ENCODE measurements at places on chromosomes 6 and 20. TPM values are rescaled to one million over a fixed set of nuclear protein-coding genes. Genes with fewer than 3 reads are reported as not detected.

CTAGE9 gene
- not detected for total RNA-seq

ZSCAN23 gene
- total RNA-seq = 0.73 TPM

SEMG2 gene
- not detected for total RNA-seq

MOCS1 gene
- total RNA-seq = 0.63 TPM

GPSM3 gene
- 131 TPM for total RNA-seq

ULBP1 gene
- 0.10 TPM for total RNA-seq

C20orf202 gene
- total RNA-seq = not detected

HCRTR2 gene
- not detected for total RNA-seq

BFSP1 gene
- 0.84 TPM for total RNA-seq

KCNK15 gene
- under 0.01 TPM for total RNA-seq

LBP gene
- not detected for total RNA-seq

ARMH2 gene
- total RNA-seq = not detected

SOBP gene
- total RNA-seq = 0.10 TPM

SNAI1 gene
- total RNA-seq = 5.8 TPM

ARMC12 gene
- total RNA-seq = 0.10 TPM

HAO1 gene
- total RNA-seq = not detected

TFAP2D gene
- total RNA-seq = not detected
